GDM1 (cell line): ENCODE measurements at places on chromosomes 1 and 21.

DNA sequence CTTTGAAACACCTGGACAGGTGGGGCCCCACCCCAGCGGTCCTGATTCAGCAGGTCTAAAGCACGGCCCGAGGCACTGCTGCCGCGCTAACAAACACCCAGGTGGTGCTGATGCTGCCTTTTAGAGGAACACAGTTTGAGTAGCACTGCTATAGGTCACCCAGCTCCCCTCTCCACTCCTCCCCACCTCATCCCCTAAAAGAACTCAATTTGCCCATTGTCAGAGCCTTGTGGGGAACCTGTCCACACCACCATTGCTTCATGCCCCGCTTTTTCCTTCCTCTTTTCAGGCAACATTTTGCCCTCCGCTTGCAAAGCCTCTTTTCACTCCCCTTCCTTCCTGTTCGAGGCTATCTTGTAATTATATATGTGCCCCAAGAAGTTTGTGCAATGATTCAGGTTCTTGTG, 26.2 kb upstream of the PADI4 start:
- peak; percentile 87 for DNase-seq

DNA sequence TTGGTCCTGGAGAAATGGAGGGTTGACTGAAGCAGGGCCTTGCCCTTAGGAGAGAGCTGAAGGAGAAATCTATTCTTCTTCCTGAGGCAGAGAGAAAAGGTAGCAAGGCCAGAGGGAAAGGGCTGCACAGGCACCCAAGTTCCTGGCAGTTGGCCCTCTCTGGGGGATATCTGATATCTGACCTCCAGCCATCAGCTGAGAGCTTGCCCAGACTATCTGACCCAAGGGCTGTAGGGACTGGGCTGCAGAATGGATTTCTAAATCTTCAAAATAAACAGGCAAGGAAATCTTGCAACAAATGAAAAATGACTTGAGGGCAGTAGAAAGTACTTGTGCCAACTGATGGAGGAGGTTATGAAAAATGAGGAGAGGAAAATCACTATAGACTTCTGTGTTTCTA, 498 bp upstream of the CLCA2 start:
- no peak for DNase-seq

- DNase-seq: no peak
Measured at GRCh38 chr1:200075938-200076546, 48.5 kb downstream of the NR5A2 start.

DNA sequence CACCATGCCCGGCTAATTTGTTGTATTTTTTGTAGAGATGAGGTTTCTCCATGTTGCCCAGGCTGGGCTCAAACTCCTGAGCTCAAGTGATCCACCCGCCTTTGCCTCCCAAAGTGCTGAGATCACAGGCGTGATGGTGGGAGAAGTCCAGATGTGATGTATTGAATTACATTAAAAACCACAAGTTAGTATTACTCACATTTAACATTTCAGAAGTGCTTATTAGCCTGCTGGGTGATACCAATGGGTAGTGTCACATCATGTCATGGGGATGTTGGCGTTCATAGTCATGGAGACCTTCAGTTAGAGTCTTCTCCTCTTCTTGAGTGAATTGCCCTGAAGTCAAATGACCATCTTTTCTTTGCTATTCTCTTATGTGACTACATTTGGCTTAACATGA, 63.6 kb upstream of the VAMP3 start:
- DNase-seq: no peak

DNA sequence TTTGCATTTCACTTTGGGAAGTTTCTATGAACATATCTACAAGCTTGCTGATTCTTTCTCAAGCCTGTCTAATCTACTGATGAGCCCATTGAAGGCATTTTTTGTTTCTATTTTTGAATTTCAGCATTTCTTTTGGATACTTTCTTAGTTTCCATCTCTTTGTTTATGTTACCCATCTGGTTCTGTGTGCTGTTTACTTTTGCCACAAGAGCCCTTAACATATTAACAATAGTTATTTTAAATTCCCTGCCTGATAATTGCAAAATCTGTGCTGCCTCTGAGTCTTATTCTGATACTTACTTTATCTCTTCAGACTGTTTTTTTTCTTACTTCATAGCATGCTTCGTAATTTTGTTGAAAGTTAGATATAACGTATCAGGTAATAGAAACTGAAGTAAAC, 75.8 kb upstream of the ZRANB2 start:
- no peak for DNase-seq
